Activated CD8-positive, alpha-beta memory T cell treated with anti-CD3 and anti-CD28 coated beads for 1 hour (primary cell): ENCODE measurements at places on chromosomes 5 and 9.

GRCh38 chr5:179119415-179120170 lies 59.4 kb downstream of the ZNF354C start:
- DNase-seq = no peak

DNA sequence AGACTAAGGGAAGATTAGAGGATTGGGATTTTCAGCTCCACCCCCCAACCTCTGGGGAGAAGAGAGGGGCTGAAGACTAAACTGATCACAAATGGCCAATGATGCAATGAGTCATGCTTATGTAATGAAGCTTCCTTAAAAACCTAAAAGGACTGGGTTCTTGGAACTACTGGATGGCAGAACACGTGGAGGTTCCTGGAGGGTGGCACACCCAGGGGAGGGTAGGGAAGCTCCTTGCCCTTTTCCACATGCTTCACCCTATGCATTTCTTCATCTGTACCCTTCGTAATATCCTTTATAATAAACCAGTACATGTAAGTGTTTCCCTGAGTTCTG lies 48.6 kb downstream of the ARHGEF28 start:
- no peak for DNase-seq

DNA sequence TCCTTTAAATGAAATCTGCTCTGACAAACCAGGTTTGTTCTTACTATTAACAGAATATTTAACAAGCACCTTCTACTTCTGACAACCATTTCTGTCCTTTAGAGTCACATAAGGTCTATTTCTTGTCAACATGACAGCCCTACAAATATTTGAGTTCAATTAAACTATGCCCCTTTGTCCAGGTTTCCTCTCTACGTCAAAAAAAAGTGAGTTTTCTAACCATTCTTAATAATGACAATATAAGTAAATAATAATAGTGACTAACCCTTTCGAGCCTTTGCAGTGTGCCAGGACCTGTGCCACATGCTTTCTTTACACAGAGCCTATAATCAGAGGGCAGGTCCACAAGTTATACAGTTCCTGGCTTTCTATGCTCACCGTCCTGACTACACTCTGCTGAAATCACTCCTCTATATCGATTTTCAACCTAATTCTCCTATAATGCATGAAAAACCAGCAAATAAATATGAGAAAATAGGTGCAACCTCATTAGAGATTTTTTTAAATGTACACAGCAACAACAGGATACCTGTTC lies 115.0 kb downstream of the CDK5RAP2 start:
- DNase-seq = no peak

DNA sequence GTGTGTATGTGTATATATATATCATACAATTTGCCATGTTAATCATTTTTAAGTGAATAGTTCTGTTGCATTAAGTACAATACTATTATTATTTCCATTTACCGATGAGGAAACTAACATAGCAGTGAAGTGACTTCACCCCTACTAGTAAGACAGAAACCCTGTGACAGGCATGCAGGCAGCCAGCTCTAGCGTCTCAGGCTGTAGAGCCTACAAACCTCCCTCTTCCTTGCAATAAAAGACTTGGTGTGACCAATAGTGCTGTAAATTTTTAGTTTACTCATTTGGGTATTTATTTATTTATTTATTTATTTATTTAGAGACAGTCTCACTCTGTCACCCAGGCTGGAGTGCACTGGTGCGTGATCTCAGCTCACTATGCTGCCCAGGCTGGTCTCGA lies 24.7 kb downstream of the FNBP1 start:
- DNase-seq = no peak

DNA sequence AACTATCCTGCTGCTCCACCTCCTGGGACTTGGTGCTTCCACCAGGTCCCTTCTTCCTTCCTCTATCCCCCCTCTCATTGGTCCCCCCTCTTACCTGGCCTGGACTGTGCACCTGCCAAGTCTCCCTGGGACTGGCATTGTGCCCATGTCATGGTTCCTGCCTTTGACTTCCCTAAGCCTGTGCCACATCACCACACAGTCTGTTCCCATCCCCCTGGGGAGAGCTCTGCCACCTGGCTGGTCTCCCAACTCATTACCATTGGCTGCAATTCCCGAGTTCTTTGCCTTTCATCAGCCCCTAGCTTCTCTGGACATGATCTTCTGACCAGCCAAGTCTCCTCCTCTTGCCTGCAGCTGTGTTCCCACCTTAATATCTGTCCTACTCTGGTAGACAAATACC lies 180.3 kb downstream of the SREK1 start:
- no peak for DNase-seq

GRCh38 chr9:135805422-135806022 lies 101.8 kb downstream of the CAMSAP1 start:
- DNase-seq = no peak

DNA sequence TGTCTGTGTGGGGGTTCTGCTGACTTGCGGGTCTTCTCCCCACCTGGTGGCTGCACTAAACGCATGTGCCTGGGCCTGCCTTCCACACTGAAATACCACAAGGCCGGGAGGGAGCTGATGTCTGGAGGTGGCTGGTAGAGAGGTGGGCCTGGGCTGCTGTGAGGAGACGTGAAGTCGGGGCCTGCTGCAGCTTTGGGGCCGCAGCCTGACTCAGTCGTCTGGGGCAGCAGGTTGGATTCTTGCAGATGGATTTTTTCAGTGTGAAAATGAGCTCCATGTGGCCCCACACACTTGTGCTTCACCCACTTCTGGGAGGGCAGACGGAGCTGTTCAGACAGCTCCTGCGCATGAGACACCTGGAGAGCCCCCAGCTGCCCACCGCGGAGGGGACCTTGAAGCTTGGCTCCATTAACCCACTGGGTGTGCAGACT lies 29.3 kb downstream of the COL5A1 start:
- no peak for DNase-seq

DNA sequence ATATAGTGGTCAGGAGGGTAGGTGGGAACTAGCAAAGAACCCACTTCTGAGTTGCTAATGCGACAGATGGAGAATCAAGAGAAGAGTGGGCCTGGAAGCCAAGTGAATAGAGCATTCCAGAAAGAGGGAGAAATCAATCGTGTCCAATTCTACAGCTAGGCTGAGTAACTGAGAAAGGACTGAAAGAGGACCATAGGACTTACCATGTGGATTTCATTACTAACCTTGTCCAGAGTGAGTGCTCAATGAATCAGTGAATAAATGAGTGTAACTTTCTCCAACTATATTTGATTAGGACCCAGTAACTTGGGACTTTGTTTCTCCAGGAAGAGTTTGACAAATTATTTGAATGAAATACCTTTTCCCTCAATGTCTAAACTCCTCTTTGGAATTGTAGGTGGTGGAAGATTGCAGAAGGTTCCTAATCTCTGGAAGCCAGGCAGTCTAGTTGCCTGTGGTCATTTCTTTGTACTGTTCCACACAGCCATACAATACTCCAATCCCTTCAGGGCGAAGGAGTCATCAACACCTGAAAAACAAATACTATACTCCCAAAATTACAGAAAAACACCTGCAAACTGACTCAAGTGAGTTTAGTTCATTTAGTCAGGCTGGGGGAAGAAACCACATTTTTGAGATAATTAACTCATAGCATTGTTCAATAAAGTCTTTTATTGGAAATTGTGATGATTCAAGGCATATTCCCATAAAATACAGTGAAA lies 2.6 kb upstream of the F2RL1 start:
- no peak for DNase-seq

DNA sequence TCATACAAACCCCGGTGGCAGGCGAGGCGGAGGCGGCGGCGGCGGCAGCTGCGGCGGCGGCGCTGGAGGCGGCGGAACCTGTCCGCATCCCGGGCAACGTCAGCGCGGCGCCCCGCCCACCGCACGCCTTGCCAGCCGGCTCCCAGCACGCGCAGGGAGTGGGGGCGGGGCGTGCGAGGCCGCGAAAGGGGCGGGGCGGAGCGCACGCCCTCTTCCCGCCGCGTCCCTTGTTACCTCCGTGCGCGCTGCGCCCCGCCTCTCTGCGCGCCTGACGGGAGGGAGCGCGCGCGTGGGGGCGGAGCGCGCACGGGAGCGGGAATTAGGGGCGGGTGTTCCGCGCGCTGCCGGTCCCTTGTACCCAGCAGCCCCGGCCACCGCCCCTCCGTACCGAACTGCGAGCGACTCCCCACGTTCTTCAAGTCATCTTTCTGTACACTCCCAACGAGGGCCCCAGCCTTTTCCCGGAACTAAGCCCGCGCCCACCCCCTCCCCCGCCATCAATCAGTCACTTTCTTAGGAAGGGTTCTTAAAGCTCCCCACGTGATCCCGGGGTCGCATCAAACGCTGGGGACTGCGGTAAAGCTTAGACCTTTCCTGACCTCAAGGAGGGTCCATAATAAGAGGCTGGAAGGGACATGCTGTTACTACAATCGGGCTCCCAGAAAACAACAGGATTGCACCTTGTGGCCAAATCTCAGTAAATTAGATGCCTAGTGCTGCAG lies at the start of gene AGTPBP1:
Gene AGTPBP1 (minus strand): TSS at position 80 of the 722 bp plus-strand sequence. CDS start 29,421 bp downstream, outside the sequence.
- DNase-seq = peak; percentile 85

- DNase-seq = no peak
Measured at GRCh38 chr5:78504704-78505677, 143.6 kb downstream of the LHFPL2 start.

DNA sequence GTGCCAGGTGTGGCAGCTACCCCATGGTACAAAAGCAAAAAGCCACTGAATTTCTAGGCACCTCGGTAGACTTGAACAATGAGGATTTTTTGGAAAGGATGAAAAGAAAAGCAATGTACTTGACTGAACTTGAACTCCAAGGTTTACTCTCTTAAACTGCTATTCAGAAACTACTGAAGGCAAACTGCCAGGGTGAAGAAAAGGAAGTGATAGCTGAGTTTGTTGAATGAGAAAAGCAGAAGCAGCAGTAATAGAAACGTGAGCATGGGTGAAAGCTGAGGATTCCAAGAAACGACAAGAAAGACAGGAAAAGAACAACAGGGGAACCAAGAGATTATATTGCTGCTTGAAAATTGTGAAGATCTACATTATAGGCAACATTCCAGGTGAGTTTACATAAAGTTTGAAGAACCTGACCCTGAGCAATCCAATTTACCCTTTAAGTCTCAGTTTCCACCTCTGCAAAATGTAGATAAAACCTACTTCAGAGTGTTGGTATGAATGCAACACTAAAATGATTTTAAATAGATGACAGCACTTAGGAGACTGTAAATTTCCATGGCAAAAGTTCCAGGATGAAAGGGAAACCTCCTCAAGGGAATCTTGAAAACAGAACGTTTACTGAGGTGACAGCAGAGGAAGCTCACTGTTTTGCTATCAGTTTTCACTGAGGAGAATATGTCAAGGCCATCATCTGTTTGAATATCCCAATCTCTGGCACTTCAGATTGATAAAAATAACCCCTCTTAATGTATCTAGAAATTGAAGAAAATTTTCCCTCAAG lies 245.8 kb downstream of the SPATA31D1 start:
- no peak for DNase-seq

DNA sequence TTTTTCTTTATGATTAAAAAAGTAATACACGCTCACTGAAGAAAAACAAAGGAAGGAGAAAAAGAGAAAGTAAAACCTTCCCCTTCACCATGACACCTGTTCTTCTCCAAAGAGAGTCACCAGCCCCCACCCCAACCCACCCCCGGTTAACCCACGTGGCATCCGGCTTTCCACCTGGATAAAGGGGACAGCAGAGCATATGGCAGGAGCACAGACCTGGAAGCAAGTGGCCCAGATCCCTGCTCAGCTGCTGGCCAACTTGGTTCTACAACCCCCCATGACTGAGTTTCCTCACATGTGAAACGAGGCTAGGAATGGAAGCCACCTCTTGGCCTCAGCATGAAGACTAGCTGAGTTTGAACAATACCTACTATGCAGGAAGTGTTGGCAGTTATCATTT lies 5.1 kb downstream of the CCDC180 start:
- no peak for DNase-seq

DNA sequence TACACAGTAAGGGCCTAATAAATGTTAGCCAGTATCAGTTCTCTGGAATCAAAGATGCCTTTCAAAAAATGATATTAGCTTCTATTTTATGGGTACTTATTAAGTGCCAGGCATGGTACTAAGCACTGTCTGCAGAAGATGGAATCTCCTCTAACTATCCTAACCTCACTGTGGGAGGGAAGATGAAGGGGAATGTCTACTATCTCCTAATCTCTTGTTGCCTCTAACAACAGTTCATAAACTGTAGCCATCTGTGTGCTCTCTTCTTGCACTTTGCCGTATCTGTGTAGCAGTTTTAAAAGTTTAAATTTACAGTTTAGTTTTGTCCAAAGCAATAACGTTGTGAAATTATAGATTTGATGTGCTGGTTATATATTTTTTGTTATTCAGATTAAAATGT lies 99.6 kb upstream of the CCDC112 start:
- DNase-seq = no peak

- peak; percentile 20 for DNase-seq
Measured at GRCh38 chr5:151924564-151925301, at the start of gene GLRA1. TSS of gene GLRA1 (minus strand) at chr5:151924851. CDS start at chr5:151924549, 302 bp downstream.

- DNase-seq = no peak
Measured at GRCh38 chr9:94693485-94694204, 32.9 kb upstream of the AOPEP start.

- DNase-seq = no peak
Measured at GRCh38 chr9:35277628-35278359, 116.0 kb downstream of the UNC13B start.
